ENCODE measurements at places on chromosomes 5 and 9.

GRCh38 chr9:129482521-129483414, 138.1 kb downstream of the C9orf50 start:
- H3K27me3 ChIP-seq: no peaks in the 10 kb centered on the region
- H3K4me3 ChIP-seq: peak overlapping the region; percentile 86
- H3K4me1 ChIP-seq: peaks cover 27% of the 10 kb centered on the region
- peak overlapping the region; percentile 61 for H3K27ac ChIP-seq
- H3K36me3 ChIP-seq: peaks cover 8% of the 10 kb centered on the region

DNA sequence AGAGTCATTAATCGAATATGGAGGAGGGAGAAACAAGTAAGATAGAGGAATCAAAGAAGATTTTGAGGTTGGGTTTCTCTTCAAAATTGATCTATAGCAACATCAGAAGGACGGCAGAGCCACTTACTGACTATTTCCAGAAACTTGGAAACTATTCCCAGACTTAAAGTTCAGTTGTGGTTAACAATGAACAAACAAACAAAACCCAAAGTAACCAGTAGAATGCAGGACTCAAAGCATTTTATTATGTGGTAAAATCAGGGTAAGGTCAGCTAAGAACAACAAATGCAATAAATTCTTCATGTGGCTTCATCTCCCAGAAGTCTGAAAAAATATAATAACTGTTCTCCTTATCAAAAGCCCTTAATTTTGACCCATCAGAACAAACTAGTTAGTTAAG, 54.9 kb upstream of the OSMR start:
- H3K4me3 ChIP-seq: no peak overlapping the region
- no peaks in the 10 kb centered on the region for H3K4me1 ChIP-seq
- no peaks in the 10 kb centered on the region for H3K36me3 ChIP-seq
- no peak for ATAC-seq
- H3K27me3 ChIP-seq: peaks cover 13% of the 10 kb centered on the region

DNA sequence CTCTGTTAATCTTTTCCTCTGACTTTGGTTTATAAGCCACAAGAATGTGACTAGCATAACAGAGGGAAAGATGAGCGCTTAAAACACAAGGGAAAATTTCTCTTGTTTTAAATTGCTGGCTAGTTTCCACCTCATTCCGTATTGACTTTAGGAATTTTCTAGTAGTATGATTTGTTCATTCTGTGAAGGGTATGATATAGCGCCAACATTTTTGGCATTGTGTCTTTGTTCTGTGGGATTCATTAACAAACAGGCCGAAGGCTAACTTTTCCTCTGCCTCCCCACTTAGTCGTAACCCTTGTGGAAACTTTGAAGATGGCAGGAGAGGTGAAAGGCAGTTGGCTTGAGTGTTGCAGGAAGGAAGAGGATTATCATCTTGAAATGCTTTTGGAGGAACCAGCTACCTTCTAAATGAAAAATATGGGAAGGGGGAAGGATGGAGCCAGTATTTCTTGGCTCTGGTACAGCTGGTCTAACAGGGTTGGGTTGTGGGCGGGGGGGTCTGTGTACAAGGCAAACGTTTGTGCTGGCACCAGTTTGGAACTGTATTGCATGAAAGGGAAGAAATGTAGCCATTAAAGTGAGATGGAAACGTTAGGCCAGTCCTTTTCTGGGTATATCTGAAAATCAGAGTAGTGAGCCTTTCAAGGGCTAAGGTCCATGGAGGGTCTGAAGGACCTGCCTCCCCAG, 21.5 kb upstream of the DMRT2 start:
- H3K4me3 ChIP-seq: no peak overlapping the region
- no peaks in the 10 kb centered on the region for H3K36me3 ChIP-seq
- peaks cover 34% of the 10 kb centered on the region for H3K27me3 ChIP-seq
- no peaks in the 10 kb centered on the region for H3K4me1 ChIP-seq
- no peak overlapping the region for H3K27ac ChIP-seq
- ATAC-seq: no peak

DNA sequence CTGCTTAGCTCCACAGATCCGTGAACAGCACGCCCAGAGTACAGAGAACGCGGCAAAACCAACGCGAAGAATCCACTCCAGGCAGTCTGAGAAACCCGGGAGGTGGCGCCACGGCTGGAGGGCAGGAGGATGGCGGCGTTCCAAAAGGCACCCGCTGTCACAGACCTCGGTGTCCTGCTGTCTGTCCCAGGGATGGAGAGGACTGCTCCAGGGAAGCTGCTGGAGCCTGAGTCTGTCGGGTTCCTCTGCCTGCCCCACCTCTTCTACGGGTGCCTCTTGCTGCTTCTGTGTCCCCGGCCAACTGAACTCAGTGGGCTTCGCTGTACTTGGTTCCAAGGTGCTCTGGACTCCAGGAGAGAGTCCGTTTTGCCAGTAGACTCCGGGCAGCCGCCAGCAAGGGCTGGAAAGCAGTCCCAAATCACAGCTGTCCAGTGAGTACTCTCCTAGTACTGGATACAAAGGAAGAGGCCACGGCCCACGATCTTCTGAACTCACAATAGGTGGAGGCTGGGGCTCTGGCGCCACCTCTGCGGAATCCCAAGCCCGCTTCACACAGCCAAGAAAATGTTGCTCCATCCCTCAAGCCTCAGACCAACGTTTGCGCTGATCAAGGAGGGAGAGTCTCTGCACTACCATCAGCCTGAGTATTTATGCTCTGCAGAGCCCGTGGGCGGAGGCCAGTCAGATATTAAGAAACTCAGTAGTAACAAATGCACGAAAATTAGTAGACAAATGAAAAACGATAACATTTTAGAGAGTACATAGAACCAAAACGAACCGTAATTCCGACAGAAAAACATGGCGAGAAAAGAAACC, 440 bp downstream of the ANXA2R start:
- no peaks in the 10 kb centered on the region for H3K27me3 ChIP-seq
- H3K4me3 ChIP-seq: peak overlapping the region; percentile 97
- peak overlapping the region; percentile 91 for H3K27ac ChIP-seq
- ATAC-seq: peak; percentile 37

DNA sequence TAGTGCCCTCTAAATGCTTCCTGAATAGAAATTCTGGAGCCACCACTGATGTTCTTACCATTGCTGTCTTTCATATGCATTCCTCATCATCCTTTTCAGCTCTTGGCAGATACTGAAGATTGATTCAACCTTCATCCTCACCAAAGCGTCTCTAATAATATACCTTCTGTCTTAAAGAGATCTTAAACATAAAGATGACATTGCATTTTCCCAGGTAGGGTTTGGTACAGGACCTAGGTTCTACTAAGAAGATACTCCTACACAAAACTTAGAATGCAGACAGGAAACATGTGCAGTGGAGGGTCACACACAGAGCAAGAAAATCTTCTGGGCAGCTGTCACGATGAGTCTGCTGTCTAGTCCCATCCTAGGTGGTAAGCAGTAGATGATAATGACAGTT, 41.0 kb upstream of the RPS23 start:
- H3K4me1 ChIP-seq: no peaks in the 10 kb centered on the region
- peaks cover 28% of the 10 kb centered on the region for H3K27me3 ChIP-seq
- H3K27ac ChIP-seq: no peak overlapping the region
- ATAC-seq: no peak

DNA sequence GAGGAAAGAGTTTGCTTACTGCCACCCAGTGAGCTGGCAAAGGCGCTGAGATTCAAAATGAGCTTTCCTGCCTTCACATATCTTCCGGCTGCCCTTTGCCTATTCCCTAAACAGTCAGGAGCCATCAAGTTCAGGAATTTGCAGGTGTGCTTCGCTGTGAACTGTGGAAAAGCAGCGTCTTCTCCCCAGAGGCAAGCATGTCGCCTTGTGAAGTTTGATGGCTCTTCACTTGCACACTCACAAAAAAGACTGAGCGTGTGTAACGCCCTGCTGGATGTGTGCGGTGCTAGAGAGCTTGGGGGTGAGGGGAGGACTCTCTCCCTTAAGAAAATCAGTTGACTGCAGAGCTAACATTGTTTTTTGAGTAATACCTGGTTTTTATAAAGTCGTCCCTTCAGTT, 288.7 kb downstream of the DOCK8 start:
- peaks cover 3% of the 10 kb centered on the region for H3K27me3 ChIP-seq
- H3K27ac ChIP-seq: peak overlapping the region; percentile 74
- H3K36me3 ChIP-seq: no peaks in the 10 kb centered on the region
- ATAC-seq: no peak
- peak overlapping the region; percentile 85 for H3K4me3 ChIP-seq

GRCh38 chr5:1132570-1132969, 20.7 kb upstream of the SLC12A7 start:
- H3K27me3 ChIP-seq: no peaks in the 10 kb centered on the region
- no peak overlapping the region for H3K27ac ChIP-seq
- H3K36me3 ChIP-seq: no peaks in the 10 kb centered on the region

DNA sequence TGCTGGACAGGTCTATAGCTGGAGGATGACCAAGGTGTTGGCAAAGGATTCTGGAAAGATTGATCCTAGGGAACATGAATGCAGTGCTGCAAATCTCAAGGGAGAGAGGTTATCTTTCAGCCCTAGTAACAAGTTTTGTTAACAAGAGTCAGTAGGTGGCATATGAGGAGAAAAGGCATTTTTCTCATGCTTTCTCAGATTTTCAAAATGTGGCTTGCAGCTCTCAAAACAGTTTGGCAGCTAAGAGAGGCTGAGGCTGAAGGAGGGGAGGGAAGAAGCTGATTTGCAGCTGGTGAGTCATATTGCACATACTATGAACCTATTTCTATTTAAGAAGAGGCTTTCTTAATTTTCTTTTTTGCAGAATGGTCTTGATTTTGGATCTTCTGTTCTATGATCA, 64.3 kb upstream of the PCA3 start:
- no peak overlapping the region for H3K4me3 ChIP-seq
- peaks cover 37% of the 10 kb centered on the region for H3K27me3 ChIP-seq
- peak; percentile 11 for ATAC-seq
- no peaks in the 10 kb centered on the region for H3K4me1 ChIP-seq
- H3K36me3 ChIP-seq: no peaks in the 10 kb centered on the region
- no peak overlapping the region for H3K27ac ChIP-seq

DNA sequence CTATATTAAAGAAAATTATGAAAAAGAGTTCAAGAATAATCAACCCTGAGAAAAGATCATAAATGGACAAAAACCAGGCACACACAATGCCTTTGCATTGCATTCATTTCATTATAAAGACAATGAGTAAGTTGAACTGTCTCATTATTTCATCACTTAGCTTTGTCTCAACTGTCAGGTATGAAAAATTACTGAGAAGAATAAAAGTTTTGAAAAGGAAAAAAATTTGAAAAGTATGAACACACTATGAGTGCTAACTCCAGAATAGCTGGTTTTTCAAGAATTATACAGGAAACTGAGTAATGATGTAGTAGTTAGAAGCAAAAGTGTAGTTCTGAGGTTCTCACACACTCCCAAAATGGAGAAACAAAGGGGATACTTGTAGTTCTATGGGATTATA, 16.3 kb upstream of the ANXA1 start:
- peak; percentile 37 for ATAC-seq
- H3K27me3 ChIP-seq: no peaks in the 10 kb centered on the region
- peak overlapping the region; percentile 20 for H3K27ac ChIP-seq
- H3K36me3 ChIP-seq: no peaks in the 10 kb centered on the region

Measured in activated T-helper 17 cell treated with anti-CD3 and anti-CD28 coated beads, Interleukin-2, amount 50 U/mL, for 72 hours (primary cell).